Right atrium auricular region (tissue), 2 donors: ENCODE measurements at places on chromosomes 6 and 20. TPM values are rescaled to one million over a fixed set of nuclear protein-coding genes. Genes with fewer than 3 reads are reported as not detected.

DNA sequence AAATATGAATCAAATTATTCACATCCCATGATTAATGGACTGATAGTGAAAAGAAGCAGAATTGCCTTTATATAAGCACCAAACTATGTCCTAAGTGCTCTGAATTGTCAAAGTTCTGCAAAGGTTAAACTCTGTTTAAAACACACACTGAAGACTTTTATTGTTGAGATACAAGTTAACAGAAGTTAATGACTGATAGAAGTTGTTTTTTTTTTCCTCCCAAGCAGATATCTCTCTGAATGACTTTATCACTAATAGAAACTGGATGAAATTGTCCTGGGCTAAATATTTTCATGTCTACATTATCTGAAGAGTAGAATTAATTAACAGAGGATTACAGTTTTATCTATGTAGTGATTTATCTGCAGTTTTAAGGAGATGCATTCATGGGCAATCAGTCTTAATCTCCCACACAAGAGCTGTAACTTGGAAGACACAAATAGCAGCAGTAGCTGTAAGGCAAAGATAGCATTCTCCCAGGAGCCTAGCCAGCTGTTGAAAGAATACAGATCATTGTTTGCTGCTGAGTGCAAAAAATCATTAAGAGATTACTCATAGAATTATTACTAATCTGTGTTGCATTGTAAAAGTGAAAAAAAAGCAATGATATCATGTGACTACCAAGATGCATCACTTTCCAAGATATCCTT, 49.9 kb downstream of the BMP5 start:
- no peak for DNase-seq

Gene KLC4
- total RNA-seq, result 22.5 TPM

DNA sequence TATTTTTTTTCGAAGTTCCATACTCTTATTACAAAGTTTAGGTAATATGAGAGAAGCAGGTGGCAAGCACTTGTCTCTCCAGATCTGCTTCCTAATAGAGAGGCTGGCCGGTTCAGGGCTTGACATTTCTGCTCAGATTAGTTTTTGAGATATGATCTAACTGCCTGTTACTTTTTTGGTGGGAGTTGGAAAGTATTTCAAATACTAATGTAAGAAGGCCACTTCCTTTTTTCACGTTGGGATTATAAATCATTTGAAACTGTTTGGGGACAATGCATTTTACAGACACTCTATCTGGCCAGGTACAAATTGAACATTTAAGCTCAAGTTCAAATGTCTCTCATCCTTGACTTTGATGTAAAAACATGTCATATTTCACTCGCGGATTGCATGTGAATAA, 222.1 kb upstream of the SULF2 start:
- DNase-seq, result no peak

Gene HRH3
- total RNA-seq, result not detected
